ENCODE measurements at places on chromosomes 4 and X.

DNA sequence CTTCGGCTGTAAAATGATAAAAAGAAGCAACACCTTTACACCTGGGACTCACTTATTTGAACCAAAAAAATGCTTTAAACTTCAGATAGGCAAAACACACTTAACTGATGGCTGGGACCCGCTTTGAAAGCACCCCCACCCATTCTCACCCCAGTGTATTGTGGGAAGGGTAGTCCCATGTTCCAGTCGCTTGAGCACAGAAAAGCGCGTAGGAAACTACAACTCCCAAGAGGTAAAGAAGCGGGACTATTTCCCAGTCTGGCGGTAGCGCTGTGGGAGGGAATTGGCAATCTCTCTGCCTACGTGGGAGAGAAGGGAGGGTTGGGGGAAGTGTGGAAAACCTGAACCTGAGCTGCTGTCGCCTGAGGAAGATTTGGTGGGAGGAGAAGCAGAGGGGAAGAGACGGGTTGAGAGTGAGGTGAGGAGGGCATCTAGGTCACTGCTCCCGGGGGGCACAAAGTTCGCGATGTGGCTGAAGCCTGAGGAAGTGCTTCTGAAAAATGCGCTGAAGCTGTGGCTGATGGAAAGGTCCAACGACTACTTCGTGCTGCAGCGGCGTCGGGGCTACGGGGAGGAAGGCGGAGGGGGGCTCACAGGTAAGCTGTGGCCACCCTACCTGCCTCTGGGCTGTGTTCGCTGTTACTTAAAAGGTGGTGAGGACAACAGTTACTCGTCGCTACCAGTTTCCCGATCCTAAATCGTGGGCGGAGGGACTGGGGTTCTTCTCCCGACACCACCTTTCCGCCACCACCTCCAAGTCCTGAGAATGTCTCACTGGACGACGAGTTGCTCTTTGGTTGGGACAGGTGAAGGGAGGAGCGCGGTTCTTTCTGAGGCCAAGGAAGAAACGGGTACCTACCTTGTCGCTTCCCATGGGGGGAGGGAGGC is at the start of gene TBC1D8B:
Gene TBC1D8B (plus strand): TSS at position 286 of the 888 bp plus-strand sequence. CDS start 181 bp downstream, at position 467.
- peak; percentile 34 for DNase-seq

DNA sequence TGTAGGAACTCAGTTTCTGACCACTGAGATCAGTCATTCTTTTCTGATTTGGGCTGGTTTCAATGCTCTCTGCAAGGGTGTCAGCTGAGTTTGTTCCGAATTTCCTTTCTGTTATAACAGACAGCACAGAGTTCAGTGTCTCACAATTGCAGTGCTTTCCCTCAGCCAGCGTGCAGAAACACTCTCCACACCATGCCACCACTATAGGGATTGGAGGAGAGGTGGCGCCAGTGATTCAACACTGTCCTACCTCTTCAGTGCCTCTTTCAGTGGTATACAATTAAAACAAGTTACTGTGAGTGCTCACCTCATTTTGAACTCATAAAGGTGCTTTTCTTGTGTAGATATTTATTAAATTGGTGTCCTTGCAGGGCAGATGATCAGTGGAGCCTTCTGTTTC is 413.2 kb upstream of the CXorf51B start:
- no peak for DNase-seq

GRCh38 chr4:31548823-31549222 is 828.7 kb downstream of the PCDH7 start:
- DNase-seq, result no peak

- no peak for DNase-seq
These were observed 97.1 kb upstream of the FAM9B start for GRCh38 chrX:9131066-9131465.

DNA sequence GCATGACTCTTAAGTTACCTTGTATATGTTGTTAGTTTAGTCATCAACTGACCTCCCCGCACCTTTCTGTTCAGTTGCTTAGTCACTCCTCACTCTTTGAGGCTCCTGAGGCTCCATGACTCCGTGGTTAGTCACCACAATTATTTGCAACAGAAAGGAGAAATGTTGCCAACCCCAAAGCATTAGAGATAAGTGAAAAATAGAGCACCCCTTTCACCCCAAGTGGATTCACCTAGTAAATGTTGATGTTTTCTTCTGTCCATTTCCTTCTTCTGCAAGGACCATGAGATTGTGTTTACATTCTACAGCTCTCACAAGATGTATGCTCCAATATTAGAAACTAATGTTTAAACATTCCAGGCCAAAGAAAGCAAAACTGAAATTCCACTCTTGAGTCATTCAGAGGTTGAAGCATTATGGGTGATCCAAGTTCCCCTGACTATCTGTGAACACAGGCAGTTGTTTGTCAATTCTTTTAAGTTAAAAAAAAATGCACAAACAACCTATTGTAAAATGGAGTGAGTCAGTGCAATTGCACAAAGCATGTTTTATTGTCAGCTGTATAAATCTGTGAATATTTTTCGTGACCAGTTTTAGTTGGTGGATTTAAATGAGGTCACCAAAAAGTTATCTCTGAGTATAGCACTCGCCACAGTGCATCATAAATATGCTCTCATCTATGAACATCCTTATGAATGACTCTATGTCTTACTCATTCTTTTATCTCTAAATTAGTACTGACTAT is 552.4 kb upstream of the MAGEB2 start:
- DNase-seq, result no peak

GRCh38 chr4:132230025-132230424 is 919.1 kb upstream of the PCDH10 start:
- DNase-seq, result no peak

DNA sequence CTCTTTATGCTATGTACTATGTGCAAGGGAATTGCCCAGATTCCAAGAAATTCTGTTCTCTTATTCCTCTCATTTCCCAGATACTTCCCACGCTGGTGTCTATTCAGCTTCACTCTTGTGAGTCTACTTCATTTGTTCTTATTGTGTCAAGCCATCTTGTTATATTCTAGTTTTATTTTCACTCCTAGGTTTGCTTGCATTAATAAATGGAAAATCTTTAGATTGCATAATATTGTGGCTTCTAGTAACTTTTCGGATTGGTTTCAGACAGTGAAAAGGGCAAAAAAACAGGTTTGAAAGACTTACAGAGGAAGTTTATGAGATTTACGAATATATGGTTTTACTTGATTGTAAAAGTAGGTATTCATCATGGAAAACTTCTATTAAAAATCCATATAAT is 128.4 kb downstream of the BTC start:
- DNase-seq, result no peak

DNA sequence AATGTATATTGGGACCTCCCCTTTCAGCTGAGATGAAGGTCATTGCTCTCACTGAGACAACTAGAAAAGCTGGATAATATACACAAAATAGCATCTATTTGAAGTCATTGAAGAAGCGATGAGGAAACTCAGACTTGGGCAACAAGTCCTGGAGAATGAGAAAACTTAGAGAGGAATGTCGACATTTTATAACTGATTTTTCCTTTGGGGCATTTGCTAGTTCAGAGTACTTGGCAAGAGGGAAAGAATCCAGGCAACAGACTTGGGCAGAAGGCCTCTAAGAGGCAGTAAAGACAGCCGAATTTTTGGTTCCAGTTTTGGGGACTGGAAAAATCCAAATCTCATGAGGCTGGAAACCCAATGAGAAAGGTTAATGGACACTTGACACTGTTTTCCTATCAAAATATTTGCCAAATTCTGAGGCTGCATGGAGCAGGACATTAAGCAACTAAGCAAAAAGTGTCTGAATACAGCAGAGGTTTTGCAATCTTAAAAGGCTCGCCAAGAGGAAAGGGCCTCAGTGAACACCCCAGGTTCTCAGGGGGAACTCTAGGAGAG is 21.0 kb upstream of the ANXA5 start:
- no peak for DNase-seq

DNA sequence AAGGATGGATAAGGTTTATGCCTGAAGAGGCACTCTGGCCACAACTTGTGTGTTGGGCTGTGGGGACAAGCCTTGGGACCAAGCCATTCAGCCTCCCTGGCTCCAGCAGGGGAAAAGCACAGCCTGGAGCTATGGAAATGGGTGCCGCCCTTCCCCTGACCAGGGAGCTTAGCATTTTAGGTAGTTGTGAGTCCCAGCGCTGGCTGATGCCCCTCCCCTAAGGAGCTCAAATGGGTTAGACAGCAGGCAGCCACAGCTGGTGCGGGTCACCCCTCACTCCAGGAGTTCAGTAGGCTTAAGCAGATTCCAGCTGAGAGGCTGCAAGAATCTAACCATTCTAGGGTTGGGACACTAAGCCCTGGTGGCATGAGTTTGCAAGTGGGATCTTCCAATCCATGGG is 172.9 kb downstream of the KCNIP4 start:
- DNase-seq, result no peak

- no peak for DNase-seq
These were observed 484.0 kb upstream of the TECRL start for GRCh38 chr4:64893205-64893604.

- DNase-seq, result no peak
These were observed 73.6 kb upstream of the PJA1 start for GRCh38 chrX:69238887-69239231.

- DNase-seq, result no peak
These were observed 195.2 kb upstream of the STK26 start for GRCh38 chrX:131827935-131828334.

DNA sequence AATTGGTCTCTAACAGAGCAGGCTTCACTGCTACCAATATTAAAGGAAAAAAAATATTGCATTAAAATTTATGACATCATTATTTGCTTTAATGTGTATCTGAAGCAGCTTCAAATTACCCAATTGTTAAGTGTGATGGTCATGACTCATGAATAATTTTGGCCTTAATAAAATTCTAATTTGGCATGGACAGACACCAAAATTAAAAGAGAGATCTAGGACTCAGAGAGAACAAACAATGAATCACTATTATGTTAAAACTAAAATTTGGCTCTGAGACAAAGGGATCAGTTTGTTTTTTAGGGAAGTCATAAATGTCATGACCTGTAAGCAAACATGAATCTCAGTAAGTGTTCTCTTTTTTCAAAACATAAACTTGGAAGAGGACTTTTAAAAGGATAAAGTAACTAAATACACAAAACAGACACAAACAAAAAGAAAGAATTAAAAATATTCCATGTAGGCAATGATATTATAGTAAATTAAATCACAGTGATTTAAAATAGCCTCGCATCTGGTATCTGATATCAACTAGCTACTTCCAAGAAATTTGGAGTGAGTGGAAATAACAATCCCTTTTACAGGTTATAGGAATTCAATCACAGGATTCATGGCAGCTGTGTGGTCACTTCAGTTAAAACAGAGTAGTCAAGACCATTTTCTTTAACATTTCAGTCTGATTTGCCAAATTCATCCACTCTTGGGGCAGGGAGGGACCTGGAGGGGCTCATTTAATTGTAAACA is 11.6 kb downstream of the VEGFC start:
- DNase-seq, result no peak

GRCh38 chr4:128776794-128777216 is 32.7 kb upstream of the JADE1 start:
- no peak for DNase-seq

DNA sequence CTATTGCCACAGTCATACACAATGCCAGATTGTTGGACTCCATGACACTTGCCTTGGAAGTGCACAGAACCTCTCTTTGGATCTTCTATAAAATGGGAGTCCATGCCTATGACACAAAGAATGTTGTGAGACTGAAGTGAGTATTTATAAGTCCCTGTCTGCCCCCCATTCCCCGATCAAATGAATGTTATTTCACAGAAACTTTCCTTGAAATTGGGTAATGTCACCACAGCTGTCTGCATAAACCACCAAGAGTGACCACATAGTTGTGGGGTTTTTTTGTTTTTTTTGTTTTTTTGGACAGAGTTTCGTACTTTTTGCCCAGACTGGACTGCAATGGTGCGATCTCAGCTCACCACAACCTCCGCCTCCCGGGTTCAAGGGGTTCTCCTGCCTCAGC is 27.1 kb upstream of the REST start:
- no peak for DNase-seq

GRCh38 chr4:177596035-177596434 is 153.8 kb upstream of the AGA start:
- DNase-seq, result no peak

DNA sequence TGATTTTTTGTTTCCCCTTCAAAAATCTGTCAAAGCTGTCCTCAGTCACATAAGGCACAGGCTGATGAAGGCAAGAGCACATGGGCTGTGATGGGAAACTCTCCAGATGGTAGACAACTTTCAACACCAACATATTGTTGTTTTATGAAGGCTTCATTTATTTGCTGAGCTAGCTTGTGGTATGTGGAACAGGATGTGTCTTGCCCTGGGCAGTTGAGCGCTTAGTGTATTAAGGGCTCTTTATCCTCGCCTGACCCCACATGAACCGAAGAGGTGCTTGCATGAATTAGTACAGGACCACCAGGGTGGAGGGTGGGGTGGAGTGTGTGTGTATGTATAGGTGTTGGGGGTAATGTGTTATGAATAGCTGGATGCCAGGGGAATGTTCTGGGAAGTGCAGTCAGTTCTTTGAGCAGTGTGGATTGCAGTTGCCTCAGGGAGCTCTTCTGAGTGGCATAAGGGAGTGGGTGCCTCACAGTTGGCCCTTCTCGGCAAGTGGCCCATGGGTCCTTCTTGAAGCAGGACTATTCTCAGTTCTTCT is 103.1 kb downstream of the PHEX start:
- no peak for DNase-seq

GRCh38 chr4:142156256-142156655 is 519.9 kb downstream of the IL15 start:
- DNase-seq, result no peak

- DNase-seq, result peak; percentile 45
These were observed 382.7 kb downstream of the UNC5C start for GRCh38 chr4:95165926-95166524.

- DNase-seq, result no peak
These were observed 48.4 kb downstream of the ARHGAP10 start for GRCh38 chr4:147780137-147780777.

- no peak for DNase-seq
These were observed 626 bp upstream of the FRAS1 start for GRCh38 chr4:78056265-78057129.

DNA sequence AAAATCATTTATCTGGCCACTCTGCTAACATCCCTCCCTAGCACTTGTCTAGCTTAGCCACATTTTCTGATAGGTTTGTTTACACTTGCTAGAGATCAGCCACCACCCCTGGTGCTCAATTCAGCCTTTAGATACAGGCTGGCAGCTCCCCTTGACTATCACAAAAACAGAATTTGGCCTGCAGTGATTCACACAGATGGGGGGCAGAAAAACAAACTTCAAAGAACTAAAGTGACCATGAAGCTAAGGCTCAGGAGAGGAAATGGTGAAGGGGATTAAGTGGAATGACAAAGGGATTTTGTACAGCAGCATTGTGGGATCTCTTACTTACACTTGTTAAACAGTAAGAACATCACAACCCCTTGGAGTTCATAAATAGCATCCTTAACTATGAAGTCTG is 1718.0 kb upstream of the PCDH7 start:
- DNase-seq, result no peak

- no peak for DNase-seq
These were observed 83.9 kb upstream of the NWD2 start for GRCh38 chr4:37160653-37161052.

- DNase-seq, result no peak
These were observed 42.8 kb upstream of the HPF1 start for GRCh38 chr4:169800541-169800940.

DNA sequence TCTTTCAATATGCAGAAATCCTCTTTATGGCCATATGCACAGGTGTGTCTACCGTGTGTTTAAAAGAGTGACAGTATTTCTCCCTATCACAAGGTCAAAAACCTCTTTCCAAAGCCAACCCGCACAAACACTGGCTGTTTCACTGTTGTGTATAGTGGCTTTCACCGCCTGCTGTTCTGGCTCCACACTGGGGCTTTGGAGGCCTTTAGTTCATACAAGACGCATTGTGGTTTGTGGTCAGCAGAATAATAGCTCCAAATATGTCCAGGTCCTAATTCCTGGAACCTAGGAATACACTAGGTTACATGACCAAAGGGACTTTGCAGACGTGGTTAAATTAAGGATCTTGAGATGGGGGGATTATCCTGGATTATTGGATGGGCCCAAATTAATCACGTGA is 40.7 kb upstream of the FAM9A start:
- no peak for DNase-seq
